NCI-H2029 (cell line): ENCODE measurements at places on chromosomes 7 and 10.

GRCh38 chr7:113086431-113086888 is at the start of gene GPR85:
GPR85 (minus strand) TSS chr7:113086827; CDS start chr7:113084721, 2,106 bp downstream.
- no peak for DNase-seq

DNA sequence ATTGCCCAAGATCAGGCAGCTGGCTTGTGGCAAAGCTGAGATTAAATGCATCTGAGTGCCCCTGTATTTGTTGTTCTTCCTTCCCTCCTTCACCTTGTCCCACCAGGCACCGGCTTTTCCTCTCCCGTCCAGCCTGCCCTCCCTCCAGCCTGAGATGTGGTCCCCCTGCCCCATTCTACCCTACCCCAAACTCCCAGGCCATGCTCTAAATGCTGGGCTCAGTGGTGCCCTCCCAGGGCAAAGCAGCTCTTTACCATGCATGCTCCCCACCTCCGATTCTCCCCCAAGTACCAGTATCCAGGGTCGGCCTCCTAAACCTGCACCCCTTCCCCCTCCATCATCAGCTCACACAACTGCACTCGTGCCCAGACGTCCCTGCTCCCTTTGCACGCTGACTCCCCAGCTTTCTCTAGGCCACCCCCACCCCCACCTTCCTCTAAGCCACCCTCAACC is 36.5 kb downstream of the CALML5 start:
- DNase-seq = no peak

GRCh38 chr10:24821986-24822385 is 98.3 kb upstream of the ARHGAP21 start:
- DNase-seq = no peak

DNA sequence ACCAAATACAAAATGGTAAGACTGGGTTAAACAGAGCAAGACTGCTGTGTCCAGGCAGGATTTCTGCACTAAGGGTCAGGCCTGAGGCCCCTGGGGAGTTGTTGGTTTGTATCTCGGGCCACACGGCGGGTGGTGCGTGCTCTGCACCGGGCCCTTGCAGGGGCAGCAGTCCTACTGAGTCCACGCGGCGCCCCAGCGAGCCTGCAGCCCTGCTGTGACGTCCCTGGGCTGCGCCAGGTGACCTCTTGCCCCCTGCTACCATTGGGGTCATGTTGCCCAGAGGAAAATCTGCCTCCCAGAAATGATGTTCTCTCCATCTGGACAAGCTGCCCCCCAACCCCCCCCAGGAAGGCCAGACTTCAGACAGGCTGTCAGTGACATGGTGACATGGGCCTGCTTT is 281.5 kb downstream of the CELF2 start:
- DNase-seq = no peak

DNA sequence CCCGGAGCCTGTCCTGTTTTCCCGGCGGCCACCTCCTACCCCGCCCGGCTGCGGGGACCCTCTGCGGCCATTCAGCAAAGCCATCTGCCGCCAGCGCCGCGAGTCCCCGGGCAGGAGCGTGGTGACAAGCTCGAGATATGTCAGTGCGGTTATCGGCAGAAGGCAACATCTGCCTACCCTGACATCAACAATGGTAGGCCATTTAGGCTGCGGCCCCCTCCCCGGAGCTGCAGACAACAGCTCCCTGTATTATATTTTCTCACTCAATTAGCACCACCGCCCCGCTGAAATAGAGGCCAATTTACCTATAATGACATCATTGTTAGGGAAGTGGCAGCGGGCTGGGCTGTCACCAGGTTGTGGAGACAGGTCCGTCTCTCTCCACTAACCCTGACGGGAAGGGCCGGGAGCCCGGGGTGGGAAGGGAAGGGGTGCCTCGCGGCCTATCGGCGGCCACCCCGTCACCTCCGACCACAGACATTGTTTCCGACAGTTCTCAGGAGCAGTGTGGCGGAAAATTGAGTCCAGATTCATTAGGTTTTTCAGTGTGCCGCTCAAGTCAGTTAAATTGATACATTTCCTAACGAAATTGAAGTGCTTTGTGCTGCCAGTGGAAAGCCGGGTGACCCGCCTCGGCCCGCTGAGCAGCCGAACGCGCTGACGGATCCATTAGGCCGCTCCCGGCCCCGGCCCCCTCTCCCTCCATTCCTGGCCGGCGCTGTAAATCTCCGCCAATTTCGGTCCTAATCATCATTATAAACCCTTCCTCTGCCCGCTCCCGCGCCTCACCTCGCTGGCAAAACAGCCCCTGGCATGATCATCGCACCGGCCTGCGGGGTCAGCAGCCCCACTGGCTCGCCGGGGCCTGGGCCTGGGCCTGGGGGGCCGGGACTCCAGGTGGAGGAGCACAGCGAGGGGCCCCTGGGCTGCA is 43.0 kb downstream of the UNCX start:
- no peak for DNase-seq

DNA sequence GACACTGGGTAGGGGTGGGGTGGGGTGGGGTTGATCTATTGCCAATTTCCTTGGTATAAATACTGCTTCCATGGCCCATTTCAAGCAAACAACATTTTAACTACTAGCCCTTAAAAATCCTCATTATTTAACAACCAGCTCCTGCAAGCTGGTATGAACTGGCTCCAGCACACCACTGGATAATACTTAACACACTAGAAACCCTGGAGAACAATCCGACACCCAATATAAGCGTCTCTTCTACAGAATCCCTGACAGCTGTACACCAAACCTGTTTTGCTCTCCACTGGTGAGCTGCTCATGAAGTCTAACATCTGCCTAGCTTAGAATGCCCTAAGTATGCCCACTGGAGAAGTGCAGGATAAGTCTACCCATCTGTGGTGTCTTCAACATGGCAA is 116.8 kb downstream of the HIPK2 start:
- DNase-seq = peak; percentile 45

DNA sequence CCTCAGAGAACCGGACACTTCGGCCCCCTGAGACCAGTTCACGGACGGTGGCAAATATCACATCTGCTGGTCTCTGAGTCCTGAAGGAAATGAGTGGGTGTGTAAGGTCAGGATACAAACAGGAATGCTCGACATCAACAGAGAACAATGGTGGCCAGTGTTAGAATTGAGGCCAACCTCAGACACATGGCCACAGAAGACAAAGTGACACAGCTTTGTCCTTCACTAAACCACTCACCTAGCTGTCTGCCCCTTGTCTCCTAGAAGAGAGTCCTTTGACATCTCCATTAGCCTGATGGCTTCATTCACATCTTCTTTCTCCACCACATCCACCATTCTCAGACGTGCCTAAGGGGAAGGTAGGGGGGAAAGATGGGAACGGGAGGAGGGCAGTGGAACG is 4.3 kb downstream of the COPS6 start:
- DNase-seq = no peak

GRCh38 chr7:106370542-106370941 is 85.8 kb upstream of the NAMPT start:
- no peak for DNase-seq

GRCh38 chr10:127922675-127923366 is 15.9 kb downstream of the PTPRE start:
- DNase-seq = peak; percentile 37

DNA sequence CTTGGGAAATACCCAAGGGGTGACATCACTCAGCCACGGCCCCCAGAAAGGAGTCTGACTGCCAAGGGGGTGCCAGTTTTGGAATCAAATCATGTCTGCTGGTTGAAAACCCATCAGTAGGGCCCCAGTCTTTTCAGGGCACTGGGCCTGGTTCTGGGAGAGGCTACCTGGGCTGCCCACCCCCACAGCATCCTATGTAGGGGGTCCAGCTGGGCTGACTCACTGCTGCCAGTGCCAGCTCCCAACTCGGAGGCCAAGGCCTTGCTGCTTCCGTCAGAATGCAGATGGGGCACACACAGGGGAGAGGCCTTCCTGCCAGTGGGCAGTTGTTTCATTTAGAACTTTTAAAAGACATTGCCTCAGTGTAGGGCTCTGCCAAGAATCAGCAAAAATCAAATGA is 39.5 kb upstream of the DMBT1 start:
- no peak for DNase-seq

DNA sequence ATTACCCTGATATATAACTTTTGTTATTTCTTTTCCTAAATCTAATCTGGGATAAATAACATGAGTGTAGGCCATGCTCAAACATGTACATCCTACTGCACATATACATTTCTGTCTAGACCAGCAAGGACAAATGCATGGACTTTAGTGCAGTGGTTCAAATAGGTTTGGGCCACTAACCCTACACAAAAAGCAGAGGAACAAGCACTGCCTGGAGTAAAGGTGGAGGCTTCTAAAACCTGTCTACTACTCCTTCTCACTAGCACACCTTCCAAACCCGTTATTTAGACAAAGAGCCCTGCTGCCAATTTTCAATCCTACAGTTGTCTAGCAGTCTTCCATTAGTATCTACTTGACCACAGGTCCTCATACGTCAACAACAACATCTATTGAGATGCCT is 34.8 kb downstream of the SGCE start:
- DNase-seq = no peak

- no peak for DNase-seq
Observed at GRCh38 chr7:77460057-77460486, 43.9 kb upstream of the GSAP start.

DNA sequence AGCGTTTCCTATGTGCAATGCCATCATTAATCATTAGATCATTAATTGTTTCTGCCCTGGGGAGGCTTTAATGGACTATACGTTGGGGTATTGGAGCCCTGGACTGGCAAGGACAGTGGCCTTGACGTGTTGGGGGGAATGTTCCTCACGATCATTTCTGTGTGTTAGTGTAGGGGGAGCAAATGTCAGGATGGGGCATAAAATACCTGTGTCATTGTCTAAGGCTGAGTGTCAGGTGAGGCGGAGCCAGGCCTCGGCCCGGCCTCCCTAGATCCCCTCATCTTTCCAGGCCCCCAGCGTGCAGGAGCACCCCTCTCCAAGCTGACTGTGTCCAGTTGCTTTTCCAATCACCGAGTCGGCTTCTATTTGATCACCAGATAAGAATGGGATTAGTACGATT is 346.4 kb upstream of the SHH start:
- no peak for DNase-seq

DNA sequence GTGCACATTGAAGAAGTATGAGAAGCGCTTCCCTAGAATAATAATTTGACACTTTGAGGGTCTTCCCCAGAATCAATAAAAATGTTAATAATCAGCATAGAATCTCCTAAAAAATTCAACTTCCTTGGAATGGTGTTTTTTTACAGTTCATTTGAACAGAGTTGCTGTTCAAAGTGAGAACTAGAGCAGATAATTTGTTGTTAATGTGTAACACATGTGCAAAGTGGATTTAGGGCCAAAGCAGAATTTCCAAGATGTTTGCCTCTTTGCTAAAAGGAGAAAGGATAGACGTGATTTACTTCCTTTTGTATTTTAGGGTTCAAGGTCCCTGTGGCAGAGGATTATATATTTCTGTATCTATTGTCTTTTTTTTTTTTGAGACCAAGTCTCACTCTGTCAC is 73.8 kb downstream of the ZNF277 start:
- no peak for DNase-seq

GRCh38 chr10:34861293-34862021 is 46.4 kb upstream of the PARD3 start:
- peak; percentile 51 for DNase-seq

- no peak for DNase-seq
Observed at GRCh38 chr7:50153995-50154394, 60.9 kb upstream of the ZPBP start.

DNA sequence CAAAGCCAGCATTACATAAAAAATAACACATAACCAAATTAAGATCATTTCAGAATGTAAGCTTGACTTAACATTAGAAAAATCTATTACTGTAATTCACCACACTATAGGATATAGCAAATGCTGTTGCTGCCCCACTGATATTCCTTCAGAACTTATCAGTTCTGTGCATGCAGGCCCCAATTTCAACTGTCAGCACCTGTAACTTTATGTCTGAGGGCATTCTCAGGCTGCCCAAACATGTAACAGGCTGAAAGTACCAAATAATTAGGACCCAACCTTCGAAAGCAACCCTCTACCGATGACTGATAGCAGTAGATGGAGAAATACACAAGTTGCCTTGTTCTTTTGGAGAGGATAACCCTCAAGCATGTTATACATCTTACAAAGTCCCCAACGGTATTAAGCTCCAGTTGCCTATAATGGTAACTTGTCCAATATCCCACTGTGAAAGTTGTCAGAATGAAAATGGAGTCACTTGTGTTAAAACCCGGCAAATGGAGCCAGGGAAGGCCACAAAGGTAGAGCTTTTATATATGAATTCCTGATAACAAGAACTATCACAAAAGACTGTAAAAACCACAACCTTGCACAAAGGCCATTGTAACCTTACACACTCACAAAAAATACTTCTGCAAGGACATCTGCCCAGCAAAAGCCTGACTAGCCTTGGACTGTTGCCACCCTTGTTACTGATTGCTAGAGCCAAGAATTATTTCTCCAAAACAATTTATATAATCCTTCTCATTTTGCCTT is 66.9 kb upstream of the ZNF746 start:
- DNase-seq = no peak

- DNase-seq = no peak
Observed at GRCh38 chr10:113527211-113527906, 25.5 kb upstream of the HABP2 start.

DNA sequence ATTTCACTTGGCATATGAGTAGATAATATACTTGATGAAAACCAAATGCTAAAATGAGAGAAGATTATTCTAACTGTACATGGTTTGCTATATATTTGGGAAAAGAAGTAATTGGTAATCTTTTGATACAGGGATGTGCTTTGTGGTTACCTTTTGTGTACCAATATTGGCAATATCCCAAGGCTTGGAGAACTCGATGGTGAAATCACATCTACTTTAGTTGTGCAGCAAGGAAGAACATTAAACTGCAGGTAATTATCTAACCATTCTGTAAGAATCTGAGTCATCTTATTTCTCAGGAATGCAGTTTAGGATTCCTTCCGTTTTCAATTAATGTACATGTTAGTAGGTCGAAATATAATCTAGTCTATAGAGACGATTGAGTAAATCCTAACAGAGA is 64.1 kb downstream of the SRI start:
- no peak for DNase-seq

- DNase-seq = peak; percentile 71
Observed at GRCh38 chr10:21171936-21172541, 274.9 kb upstream of the NEBL start.

DNA sequence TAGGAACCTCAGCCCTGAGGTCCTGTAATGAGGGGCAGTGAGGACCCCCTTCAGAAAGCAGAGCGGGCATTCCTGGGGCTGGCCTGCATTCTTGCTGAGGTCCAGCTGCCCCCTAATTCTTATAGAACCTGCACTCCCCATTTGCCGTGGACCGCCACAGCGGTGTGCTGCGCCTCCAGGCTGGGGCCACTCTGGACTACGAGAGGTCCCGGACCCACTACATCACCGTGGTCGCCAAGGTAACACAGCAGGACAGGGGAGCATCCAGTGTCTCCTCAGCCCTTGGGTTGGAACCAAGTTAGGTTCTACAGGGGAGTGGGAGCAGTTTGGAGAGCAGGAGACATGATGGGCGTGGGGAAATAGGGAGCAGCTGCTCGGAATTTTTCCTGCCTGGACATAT is 7.3 kb downstream of the CDHR1 start:
- no peak for DNase-seq

GRCh38 chr10:20624642-20625041 is 272.5 kb downstream of the NEBL start:
- no peak for DNase-seq

- DNase-seq = no peak
Observed at GRCh38 chr7:134712196-134712595, 65.5 kb downstream of the BPGM start.

- no peak for DNase-seq
Observed at GRCh38 chr7:99386584-99387238, 12.2 kb downstream of the ARPC1B start.
